ENCODE measurements at places on chromosomes 12 and 14.

DNA sequence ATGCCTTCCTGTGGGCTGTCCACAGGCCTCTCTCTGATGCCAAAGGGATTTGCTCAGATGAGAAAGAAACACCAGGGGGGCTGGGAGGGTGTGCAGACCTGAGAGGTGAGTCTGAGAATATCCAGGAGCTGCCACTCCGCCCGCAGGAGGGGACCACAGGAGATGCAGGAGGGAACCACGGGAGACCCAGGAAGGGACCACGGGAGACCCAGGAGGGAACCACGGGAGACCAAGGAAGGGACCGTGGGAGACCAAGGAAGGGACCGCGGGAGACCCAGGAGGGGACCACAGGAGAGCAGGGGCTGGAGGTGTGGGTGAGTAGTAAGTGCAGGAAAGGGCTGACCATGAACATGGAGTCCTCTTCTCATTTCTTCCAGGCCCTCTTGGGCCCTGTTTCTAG lies 74.6 kb upstream of the SFSWAP start:
- no peak for DNase-seq

GRCh38 chr14:94363151-94363624 lies 25.2 kb downstream of the SERPINA1 start:
- DNase-seq: no peak

GRCh38 chr14:93135399-93135798 lies 19.7 kb upstream of the ITPK1 start:
- no peak for DNase-seq

DNA sequence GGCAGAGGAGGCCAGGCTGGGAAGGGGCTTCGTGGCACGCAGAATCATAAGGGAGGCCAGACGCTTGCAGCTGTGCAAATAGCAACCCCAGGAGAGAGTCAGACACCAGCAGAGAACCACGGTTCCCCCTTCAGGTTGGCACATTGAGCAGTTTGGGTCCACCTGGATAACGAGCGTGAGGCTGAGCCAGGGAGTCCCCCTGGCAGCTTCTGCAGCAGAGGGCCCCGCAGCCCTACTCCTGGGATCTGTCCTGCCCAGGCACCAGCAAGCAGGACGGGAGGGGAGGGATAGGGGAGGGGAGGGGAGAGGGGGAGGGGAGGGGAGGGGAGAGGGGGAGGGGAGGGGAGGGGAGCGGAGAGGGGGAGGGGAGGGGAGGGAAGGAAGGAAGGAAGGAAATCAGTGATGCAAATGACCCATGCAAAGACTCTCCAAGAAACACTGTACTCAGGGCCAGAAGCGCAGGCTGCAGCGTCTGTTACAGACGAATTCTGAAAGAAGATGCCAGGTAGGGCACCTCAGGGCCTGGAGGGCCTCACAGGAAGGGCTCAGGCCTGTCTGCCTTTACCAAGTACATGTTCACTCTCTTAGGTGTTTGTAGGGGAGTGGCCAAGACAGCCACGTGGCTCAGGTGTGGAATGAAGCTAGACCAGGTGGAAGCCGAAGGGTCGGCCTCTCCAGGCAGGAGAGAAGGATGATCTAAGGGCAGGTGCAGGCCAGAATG lies 32.3 kb upstream of the MMP17 start:
- DNase-seq: no peak

GRCh38 chr12:104493496-104493895 lies 36.7 kb downstream of the CHST11 start:
- DNase-seq: no peak

DNA sequence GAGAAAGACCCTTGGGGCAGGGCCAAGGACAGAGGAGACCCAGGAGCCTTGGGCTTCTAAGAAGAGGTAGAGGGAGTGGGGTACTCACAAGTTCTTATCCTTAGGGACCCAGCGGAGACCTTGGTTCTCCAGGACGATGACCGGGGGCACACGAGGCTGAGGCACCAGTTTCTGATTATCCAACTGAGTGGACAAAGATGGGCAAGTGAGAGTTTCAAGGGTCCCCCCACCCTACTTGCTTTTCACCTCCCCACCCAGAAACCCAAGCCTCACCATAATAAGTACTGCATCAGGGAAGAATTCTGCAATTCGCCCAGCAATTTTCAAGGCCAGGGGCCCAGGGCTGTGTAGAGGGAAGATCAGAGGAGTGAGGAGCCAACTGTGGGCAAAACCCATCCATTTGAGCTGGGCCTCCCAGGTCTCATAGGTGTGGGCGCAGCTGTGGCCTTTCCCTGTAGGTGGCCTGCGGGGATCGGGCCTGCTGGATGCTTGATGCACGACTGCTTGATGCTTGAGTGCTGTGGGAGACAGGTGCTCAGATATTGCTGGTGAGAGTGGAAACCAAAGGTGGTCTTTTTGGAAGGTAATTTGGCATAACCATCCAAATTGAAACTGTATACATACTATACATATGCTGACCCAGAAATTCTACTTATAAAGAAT lies 2.0 kb downstream of the EMC9 start:
- peak; percentile 38 for DNase-seq

DNA sequence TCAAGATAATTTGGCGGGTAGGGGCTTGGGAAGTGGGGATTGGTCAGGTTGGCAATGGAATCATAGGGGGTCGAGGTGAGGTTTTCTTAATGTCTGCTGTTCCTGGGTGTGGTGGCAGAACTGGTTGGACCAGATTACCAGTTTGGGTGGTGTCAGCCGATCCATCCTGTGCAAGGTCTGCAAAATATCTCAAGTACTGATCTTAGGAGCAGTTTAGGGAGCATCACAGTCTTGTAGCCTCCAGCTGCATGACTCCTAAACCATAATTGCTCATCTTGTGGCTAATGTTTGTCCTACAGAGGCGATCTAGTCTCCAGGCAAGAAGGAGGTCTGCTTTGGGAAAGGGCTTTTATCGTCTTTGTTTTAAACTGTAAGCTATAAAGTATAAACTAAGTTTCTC lies 868.4 kb downstream of the DIO2 start:
- no peak for DNase-seq

- DNase-seq: no peak
These were observed 9.1 kb downstream of the OR6S1 start for GRCh38 chr14:20632448-20632830.

DNA sequence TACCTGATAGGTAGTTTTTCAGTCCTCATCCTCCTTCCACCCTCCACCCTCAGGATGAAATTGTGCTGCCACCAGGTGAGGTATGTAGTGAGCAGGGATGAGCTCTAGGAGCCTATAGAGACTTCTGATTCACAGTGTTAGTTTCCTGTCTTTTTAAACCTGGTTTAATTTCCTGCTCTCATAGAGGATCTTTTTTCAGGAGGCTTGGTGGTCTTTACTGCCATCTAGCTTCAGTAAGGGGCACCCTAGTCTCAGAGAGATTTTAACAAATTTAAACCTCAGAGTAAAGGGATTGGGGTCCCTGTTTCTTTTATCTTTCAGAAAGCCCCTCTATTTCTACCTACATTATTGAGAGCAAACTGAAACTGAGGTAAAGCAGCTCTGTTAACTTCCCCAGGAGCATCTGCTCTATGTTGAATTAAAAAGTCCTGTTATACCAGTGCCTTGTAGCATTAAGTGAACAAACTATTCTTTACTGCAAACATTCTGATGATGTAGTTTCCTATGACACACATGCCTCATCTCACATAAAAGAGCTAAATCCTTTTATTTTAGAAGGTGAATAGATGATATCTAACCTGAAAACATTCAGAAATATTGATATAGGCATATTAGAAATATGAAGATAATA lies 172.2 kb upstream of the DDHD1 start:
- DNase-seq: no peak

- no peak for DNase-seq
These were observed 81.6 kb downstream of the SPRING1 start for GRCh38 chr12:116656306-116656705.

DNA sequence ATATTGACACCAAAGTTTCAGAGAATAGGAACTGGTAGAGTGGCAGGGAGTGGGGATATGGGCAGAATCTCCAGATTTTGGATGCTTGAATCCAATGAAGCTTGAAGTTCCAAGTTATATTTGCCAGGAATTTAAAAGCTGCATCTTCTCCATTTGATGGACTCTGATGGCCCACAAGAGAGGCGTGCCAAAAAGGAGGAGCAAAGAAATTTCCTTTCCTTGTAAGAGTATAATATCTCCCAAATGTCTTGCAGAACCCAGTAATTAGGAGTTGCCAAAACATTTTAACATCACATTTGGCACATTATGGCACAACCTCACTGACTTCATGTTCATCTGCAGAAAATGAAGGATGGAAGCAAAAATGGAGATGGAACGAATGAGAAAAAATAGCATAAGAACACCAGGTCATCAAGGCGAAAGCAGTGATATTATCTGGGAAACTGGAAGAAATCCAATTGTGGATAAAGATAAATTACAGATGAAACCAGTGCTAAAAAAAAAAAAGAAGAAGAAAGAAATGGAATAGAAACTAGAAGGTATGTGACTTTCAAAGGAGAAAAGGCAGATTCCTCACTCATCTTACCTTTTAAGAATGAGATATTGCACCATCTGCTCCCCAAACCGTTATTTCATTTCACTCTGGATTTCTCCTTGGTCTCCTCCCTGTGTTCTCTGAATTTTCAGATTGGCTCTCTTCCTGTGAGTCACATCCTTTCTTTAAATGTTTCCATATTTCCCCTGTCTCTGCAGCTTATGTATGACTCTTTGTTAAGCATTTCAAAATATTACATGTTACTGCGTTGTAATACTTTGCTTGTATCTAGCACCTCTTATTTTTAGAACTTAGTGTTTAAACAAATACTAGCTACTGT lies 13.5 kb upstream of the FLRT2 start:
- no peak for DNase-seq

- DNase-seq: peak; percentile 47
These were observed 15.3 kb downstream of the TNFRSF1A start for GRCh38 chr12:6326316-6327228.

DNA sequence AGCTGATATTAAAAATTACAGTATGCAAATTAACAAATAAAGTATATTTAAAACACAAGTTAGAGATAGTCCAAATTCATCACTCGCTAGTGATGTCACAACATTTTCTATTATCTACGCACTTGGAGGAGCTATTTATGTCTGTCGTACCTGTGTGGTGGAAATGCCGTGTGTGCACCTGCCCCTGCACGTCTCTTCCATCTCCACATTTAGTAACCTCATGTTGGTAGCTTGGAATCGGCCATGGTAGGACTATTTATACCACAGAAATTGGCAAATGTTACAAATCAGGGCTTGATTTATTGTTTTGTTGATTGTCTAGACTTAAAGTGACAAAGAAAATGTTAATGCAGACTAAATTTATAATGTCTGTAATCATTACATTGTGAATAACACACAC lies 62.6 kb upstream of the NTF3 start:
- DNase-seq: no peak

DNA sequence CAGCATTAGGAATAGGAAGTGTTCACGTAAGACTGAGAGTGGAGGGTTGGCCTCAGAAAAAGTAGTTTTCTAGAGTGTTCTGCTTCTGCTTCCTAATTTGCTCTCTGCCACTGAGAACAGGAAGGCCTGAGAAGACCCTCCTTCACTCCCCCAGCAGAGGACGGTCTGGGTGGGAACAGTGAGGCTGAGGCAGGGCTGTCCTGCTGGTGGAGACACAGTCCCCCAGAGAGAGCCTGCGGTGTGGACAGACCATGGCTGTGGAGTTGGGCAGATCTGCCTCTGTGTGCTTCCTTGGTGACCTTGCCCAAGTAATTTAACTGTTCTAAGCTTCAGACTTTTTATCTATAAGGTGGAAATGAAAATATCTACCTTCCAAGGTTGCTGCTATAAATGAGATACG lies 182.3 kb downstream of the DACT1 start:
- DNase-seq: no peak

- no peak for DNase-seq
These were observed 5.3 kb downstream of the FGF6 start for GRCh38 chr12:4440187-4440941.

- no peak for DNase-seq
These were observed 298.6 kb upstream of the PPFIA2 start for GRCh38 chr12:82057770-82058169.

GRCh38 chr12:15936751-15937150 lies 25.6 kb downstream of the DERA start:
- DNase-seq: no peak

DNA sequence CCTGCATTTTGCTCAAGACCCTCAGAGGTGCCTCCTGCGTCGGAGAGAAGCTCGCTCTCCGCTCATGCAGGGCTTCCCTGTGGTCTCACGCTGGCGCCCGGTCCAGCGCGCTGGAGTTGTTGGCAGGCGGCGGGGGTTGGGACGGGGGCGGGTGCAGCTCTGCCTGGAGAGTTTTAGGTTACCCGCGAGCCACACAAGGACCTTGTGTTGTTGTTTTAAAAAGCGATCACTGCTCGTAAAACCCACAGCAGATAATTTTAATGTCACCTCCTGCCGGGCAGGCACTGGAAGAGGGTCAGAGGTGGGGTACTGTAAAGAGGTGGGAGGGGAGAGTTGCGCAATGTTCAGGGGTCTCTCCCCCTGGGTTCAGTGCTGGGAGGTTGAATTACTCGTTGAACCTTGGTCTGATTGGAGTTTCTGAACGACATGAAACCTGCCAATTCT lies 850 bp downstream of the SMOC1 start:
- DNase-seq: no peak

All from activated naive CD4-positive, alpha-beta T cell treated with anti-CD3 and anti-CD28 coated beads for 36 hours (primary cell).